Activated CD4-positive, alpha-beta T cell treated with anti-CD3 and anti-CD28 coated beads, Interleukin-10, Interleukin-2, amounts not matched to agents 100 ng/mL and 50 ng/mL, durations not matched to agents 16 hours and 8 hours (primary cell): ENCODE measurements at places on chromosomes 1 and 21.
A peak's percentile ranks its signal among the peaks of the same experiment; 100 is the strongest.

DNA sequence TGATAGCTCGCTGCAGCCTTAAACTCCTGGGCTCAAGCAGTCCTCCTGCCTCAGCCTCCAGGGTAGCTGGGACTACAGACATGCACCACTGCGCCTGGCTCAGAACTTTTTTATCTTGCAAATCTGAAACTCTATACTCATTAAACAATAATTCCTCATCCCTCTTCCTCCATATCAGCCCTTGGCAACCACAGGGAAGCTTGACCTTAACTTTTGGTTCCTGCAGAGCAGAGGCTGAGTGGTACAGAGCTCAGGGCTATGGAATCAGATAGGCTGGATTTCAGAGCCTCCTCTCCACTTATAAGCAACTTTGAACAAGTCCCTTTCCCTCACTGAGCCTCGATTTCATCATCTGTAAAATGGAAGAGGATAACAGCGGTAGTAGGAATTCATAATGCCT lies 47.4 kb downstream of the ECE1 start:
- no peak for DNase-seq

GRCh38 chr1:7374563-7375160 lies 396.4 kb upstream of the VAMP3 start:
- no peak for DNase-seq

DNA sequence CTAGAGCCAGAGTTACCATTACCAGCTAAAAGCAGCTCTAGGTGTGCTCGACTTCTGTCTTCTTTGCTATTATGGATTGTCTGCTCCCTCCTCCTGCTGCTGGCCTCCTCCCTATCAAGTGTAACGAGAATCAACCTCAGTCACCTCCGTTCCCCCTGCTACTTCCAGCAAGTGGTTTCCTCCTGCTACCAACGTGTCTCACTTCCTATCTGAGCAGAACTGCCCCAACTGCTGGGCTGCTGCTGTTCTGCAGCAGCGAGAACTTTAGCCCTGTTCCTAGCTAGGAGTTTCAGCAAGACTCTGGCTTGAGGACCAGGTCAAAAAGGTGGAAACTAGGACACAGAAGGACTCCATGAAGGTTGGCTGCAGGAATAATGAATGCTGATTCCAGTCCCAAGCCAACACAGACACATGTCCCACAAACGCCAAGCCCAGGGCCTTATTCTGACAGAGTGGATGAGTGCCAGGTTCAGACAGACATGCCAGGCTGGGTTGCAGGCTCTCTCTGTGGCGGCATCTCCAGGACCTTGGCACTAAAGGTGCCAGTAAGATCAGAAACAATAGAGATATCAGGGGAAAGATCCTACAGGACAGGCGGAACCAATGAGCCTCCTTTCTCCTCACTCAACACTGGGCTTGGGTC lies 46.9 kb downstream of the CD34 start:
- DNase-seq = peak; percentile 79

DNA sequence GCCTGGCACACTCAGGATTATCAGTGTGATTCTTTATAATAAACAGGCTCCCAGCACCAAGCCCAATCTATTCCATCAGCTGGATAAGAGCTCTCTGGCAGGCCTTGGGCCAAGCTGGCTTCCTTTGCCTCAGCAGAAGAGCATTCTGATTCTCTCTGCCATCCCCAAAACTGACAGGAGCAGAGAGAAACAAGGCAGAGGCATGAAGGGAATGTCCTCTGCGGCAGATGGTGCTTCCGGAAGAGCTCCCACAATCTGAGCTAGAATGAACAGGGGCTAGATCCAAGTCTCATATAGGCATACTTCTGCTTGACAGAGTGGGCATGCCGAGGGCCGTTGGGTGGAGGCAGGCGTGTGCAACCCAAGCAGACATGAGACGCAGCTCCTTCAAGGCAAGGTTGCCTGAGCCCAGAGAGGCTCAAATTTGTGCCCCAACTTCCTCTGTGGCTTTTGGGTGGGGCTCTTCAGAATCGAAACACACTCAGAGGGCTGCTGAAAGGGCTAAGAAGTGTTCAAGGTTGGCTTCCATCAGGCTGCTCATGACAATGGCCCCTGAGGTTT lies 4.0 kb downstream of the CAPN2 start:
- DNase-seq = peak; percentile 87

DNA sequence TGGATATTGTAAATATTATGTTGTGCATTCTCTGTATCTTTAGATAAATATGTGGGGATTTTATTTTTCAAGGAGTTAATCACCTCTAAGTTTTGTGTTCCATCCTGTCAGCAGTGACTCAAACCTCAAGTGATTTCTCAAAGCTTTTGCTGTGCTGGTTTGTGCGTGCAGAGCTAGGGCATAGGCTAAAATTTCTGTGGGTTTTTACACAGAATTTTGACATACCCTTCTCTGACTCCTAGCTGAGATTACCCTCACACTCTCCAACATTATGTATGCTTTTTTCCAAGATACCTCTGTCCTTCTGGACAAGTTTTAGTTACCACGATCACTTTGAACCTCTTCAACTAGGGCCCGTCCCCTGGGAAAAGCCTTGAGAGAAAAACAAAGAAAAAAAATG lies 384.9 kb downstream of the NCAM2 start:
- no peak for DNase-seq

GRCh38 chr1:232179896-232180778 lies 449.8 kb downstream of the SIPA1L2 start:
- DNase-seq = no peak

- DNase-seq = peak; percentile 55
Measured at GRCh38 chr21:42392731-42393442, 3.0 kb downstream of the TMPRSS3 start.

- DNase-seq = peak; percentile 10
Measured at GRCh38 chr1:222057162-222057561, 315.3 kb upstream of the DUSP10 start.

DNA sequence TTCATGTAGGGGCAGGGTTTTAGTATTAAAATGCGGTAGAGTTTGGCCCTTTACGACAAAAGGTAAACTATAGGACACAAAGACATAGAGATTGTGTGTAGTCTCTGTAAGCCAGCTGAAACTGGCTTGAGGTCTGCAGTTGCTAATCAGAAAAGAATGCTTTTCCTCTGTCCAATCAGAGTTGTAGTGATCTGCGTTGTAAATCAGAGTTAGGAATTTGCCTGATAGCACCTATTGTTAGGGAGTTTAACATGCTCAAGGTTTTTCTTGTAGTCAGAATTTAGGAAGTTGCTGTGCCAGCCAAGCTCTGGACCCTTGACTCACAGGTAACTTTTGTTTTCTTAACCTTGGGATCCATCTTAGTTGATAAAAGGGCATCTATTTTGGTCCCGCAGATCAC lies 61.2 kb upstream of the VTCN1 start:
- DNase-seq = no peak

DNA sequence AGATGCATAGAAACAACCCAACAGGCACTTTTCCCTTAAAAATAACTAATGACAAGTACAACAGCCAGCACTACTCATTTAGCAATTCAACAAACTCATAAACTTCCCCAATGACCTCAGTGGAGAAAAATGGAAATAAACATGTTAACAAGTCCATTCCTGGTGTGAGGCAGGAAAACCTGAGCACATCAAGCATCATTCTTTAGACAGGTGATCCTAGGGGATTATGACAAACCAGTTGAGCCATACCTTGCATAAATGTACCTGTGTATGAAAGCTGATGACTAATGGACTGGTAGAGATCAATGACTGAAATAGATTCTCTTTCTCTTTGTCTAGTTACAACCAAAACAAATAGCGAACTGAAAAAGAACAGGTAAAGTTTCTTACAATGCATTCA lies 7.0 kb downstream of the COL24A1 start:
- DNase-seq = no peak

- no peak for DNase-seq
Measured at GRCh38 chr1:162846256-162847212, 14.4 kb downstream of the CCDC190 start.

GRCh38 chr1:236063919-236064673 lies 794 bp downstream of the NID1 start:
- DNase-seq = no peak

- no peak for DNase-seq
Measured at GRCh38 chr1:224081604-224082003, 32.3 kb upstream of the FBXO28 start.

DNA sequence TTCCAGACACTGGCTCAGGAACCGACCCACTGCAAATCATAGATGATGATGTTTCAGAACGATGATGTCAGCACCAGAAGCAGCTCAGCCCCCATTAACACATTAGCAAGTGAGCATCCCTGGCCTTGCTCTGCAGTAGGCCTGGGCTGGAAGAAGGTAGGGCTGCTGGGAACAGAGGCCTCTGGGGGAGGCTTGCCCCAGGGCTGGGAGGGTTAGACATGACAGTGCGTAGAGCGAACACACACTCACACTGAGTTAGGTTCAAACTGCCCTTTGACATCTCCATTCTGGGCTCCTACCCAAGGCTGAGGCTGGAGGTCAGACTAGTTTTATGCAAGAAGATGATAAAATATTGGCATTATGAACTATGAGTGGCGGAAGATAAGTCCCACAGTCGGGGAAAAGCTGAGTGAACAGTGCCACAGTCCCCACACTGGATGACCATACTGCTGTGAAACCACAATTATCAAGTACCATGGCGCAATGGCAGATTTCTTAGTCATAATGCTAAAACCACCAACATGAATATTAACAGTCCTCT lies 91.1 kb downstream of the DMRTB1 start:
- DNase-seq = peak; percentile 34

GRCh38 chr1:4367230-4367777 lies 287.1 kb upstream of the AJAP1 start:
- no peak for DNase-seq

DNA sequence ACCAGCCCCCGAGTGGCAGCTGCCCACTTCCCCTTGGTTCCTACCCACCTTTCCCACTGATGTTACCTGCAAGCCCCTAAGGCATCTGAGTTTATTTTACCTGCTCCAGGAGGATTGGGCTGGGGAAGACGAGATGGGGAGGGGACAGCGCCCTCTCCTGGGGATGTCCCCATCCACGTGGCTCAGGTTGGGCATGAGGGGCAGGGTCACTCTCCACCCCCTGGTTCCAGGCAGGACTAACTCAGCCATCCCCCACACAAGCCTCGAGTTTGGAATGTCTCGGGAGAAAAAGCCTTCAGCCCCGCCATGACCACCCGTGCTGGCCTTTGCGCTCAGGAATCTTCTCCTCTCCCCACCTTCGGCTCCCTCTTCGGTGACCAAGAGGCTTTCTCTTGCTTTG lies 90.0 kb downstream of the ARHGEF10L start:
- DNase-seq = no peak

GRCh38 chr1:54409156-54410142 lies 3.3 kb upstream of the SSBP3 start:
- DNase-seq = peak; percentile 71

GRCh38 chr1:51936531-51936930 lies 54.0 kb downstream of the RAB3B start:
- DNase-seq = no peak

DNA sequence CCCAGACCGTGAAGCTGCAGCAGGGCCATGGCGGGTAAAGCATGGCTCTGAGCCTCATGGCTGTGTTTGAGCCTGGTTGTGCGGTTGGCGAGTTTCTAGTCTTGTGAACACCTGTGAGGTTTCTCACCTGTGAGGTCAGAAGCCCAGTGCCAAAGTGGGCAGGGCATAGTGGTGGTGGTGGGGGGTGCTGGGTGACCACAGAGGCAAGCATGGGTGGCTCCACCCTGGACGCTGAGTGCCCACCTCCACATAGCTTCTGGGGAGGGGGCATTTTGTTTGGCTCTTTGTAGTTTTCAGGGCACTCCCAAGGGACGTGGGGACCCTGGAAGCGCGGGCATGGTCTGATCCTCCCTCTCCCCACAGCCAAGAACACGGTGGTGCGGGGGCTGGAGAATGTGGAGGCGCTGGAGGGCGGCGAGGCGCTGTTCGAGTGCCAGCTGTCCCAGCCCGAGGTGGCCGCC lies 91.1 kb downstream of the TRIM11 start:
- no peak for DNase-seq

- DNase-seq = no peak
Measured at GRCh38 chr21:27346041-27346448, 379.2 kb upstream of the ADAMTS5 start.

DNA sequence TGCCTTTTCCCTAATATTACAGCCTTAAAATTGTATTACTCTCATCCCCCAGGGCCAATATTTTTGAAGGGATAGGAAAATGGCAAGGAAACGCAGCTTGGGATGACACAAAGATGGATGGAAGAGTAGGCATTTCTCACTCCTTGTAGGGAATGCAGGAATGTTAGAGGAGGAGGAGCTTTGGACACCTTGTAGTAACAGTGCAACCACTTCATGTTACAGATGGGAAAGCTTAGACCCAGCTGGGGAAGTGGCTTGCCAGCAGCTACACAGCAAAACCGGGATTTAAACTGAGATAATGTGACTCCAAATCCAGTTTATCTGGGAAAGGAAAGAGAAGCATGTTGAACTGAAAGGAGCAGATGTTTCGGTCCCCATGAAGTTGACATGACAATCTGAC lies 473.7 kb upstream of the DAB1 start:
- DNase-seq = no peak

DNA sequence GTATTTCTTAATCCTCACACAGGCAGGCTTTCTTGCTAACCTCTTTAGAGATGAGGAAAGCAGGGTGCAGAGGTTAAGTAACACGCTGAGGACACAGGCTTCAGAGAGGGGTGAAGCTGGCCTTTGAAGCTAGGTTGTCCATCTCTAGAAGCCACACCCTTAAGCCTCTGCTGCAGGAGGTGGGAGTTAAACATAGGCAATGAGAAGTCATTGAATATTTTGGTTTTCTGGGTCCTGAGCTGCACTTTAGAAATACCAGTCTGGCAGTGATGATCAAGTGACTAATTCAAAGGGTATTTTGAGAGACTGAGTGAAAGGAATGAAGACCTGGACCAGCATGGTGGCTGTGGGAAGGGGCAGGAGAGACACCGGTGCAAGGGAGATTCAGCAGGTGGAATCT lies 9.9 kb downstream of the KCNJ15 start:
- no peak for DNase-seq

- no peak for DNase-seq
Measured at GRCh38 chr1:218869276-218869675, 304.4 kb upstream of the LYPLAL1 start.

DNA sequence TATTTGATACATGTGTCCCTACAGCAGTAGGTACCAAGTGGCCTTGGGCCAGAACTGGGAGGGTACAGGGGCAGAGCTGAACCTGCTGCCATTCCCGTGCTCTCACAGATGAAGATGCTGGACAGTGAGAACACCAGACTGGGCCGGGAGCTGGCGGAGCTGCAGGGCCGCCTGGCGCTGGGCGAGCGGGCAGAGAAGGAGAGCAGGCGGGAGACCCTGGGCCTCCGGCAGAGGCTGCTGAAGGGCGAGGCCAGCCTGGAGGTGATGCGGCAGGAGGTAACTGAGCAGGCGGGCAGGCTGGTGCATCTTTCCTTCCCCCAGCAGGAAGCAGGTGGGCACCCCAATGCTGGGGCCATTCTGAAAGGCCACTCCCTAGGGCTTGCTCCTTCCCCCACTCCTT lies 21.9 kb downstream of the MFAP2 start:
- no peak for DNase-seq

DNA sequence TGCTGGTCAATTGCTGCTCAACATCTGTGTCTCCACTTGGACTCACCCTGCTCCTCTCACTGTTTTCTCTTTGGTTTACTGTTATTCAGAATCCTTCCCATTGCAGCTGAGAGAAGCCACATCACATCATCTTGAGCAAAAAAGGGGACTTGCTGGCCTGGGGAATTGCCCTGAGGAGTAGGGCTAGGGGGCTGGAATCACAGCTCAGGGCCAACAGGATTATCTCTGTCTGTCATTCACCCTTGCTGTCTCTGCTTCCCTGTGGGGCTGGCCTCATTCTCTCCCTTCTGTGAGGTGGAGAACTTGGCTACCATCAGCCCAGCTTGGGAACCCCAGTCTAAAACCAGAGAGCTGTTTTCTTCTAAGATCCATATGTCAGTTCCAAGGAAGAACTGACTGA lies 140.7 kb upstream of the WNT4 start:
- no peak for DNase-seq

- no peak for DNase-seq
Measured at GRCh38 chr1:15757575-15758342, 836 bp upstream of the FBLIM1 start.
